ENCODE measurements at places on chromosomes 1 and 21. TPM values are rescaled to one million over a fixed set of nuclear protein-coding genes. Genes with fewer than 3 reads are reported as not detected.

Gene EFNA1
- total RNA-seq, result 129 TPM

- no peak for DNase-seq
Observed at GRCh38 chr1:98045211-98045766, 124.5 kb upstream of the DPYD start.

GRCh38 chr1:95535614-95536013, 301.6 kb downstream of the RWDD3 start:
- no peak for DNase-seq

DNA sequence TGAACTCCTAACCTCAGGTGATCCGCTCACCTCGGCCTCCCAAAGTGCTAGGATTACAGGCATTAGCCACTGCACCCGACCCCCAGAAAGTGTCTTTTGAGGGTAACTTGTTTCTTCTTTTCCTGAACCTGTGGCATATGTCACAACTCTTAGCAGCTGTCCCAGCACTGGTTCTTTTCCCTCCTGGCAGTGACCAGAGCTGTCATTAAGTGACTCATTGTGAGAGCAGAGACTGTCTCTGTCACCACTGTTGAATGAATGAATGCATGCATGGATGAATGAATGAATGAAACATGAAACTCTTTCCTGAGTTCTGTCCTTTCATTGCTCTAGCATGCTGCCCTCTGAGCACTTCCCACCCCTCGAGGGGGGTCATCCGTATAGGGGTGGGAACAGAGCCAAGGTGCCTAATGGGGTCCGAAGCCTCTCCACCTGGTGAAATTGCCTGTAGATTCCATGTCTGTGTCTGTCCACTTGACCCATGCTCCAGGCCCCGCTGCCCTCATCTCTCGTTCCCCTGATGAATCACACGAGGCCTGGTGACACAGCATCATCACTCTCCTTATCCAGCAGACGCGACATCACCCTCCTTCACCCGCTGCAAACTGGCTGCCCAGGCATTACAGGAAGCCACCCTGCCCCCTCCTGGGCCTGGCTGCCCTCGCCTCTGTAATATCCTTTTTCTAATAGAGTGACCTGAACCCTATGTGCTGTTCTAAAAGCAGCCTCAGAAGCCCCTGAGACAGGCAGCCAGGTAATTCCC, 75.0 kb downstream of the IGSF21 start:
- DNase-seq, result no peak
